ENCODE measurements at places on chromosomes 1 and 21.

DNA sequence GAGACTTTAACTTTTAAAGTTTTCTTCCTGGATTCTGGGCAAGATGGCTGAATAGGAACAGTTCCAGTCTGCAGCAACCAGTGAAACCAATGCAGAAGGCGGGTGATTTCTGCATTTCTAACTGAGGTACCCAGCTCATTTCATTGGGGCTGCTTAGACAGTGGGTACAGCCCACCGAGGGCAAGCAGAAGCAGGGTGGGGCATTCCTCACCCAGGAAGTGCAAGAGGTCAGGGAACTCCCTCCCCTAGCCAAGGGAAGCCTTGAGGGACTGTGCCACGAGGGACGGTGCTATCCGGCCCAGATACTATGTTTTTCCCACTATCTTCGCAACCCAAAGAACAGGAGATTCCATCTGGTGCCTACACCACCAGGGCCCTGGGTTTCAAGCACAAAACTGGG lies 121.0 kb downstream of the VAV3 start:
- DNase-seq = no peak

DNA sequence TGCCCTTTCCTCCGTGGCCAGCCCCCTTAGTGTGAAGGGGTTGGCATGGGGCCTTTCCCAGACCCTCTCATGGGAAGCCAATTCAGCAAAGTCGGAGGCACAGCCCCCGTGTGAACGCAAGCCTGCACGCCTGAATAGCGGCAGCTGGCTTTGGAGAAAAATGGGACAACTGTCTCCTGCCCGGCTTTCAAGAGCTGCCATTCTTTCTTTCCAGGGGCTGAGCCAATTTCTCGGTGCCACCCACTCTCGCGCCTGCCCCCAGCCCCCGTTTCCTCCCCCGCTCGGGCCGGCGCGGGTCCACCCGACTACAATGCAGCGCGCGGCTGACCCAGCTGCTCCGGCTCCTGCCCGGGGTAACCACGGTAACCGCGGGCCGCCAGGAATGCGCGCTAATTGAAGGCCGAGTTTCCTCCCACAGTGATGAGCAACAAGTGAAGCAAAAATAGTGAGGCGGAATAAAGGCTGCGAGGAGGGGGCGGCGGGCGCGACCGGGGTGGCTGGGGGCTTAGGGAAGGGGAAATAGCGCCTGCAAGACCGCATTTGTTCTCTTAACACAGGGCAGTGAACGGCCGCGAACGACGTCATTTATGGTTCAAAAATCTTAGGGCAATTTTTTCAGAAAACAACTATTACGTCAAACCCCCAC lies 27.8 kb downstream of the ILDR2 start:
- peak; percentile 41 for DNase-seq

GRCh38 chr1:30318413-30318812 lies 405.0 kb downstream of the MATN1 start:
- DNase-seq = no peak

DNA sequence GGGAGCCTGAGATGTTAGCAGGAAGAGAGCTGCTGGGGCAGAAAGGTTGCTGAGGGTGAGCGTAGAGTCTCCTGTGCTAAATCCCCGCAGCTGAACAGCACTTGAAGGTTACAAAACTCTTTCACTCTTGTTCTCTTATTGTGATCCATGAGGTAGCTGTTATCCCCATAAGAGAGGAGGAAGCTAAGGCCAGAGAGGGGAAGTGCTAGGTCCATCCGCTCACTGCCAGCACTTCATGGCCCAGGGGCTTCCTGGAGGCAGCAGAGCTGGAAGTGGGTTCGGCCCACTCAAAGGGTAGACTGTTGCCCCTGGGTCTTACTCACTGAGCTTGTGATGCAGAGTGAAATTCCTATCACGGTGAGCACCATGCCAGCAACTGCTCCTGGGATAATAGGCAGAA lies 5.6 kb downstream of the TMEM234 start:
- DNase-seq = no peak

- no peak for DNase-seq
Measured at GRCh38 chr1:152520561-152521090, 6.3 kb downstream of the CRCT1 start.

DNA sequence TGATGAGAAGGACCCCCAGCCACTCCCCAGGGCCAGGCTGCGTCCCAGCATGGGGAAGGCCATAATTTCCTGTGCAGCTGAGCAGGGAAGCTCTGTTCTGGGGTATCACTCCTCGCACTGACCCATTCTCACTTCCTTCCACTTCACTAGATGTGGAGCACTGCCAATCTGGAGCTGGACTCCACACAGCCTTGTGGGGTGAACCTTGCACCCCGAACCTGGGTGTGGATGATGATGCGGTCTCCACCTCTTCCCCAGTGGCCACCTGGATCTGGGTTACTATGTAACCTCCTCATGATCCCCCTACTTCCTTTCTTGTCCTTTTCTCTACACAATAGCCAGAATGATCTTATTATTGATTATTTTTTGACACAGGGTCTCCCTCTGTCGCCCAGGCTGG lies 36.7 kb downstream of the CTNNBIP1 start:
- no peak for DNase-seq

- DNase-seq = no peak
Measured at GRCh38 chr1:230680300-230681025, 33.5 kb downstream of the AGT start.

GRCh38 chr1:54111624-54112023 lies 41.2 kb downstream of the CDCP2 start:
- no peak for DNase-seq

DNA sequence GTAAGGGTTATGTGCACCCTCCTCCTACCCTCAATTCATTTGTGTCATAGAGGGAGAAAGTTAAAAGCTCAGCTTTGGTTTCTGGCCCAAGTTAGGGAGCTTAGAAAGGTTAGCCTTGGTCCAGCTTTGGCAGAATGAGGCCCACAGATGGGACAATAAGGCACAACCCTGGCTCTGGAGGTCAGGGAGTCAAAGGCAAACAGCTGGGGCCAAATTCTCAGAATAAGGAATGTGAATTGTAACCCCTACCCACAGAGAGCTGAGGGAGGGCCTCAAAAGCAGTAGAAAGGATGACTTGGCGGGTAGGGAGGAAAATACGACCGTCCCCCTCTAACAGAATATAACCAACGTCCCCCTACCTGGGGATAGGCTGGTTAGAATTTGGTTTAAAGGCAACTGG lies 9.0 kb downstream of the CERS2 start:
- no peak for DNase-seq

GRCh38 chr1:244456586-244456985 lies 4.5 kb upstream of the CATSPERE start:
- DNase-seq = no peak

- no peak for DNase-seq
Measured at GRCh38 chr1:206776229-206776628, 3.9 kb upstream of the IL10 start.

DNA sequence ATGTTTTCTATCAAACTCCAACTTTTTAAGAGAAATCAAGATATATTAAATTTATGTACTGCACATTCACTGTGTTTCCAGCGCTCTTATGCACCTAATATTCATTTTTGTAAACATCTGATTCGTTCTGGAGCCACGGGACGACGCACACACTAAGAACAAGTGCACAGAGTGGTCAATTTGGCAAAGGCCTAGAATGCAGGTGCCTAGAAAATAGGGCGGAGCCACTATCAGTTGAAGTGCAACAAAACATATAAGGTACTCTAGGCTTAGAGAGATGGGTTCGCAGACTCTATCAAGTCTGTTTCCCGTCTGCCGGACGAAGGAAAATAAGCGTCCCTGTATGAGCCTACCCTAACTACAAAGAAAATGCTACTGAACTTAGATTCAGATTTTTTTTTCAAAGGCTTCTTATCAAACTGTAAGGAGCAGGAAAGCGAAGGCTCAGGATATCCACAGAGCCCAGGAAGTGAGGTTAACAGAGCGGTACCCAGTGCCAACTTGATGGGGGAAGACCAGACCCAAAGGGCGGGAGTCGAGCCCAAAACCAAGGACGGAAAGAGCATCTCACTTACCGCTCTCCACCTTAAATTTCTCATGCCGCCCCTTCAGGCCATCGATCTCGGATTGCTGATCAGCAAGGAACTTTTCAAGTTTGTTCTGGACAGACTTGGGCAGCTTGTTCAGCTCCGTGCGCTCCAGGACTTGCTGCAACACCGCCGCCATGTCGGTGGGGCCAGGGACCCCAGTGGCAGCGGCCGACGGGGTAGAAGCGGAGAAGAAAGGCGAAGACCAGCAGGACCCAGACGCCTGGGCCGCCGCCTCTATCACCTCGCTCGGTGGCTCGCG lies 526 bp downstream of the TPR start:
- peak; percentile 47 for DNase-seq

DNA sequence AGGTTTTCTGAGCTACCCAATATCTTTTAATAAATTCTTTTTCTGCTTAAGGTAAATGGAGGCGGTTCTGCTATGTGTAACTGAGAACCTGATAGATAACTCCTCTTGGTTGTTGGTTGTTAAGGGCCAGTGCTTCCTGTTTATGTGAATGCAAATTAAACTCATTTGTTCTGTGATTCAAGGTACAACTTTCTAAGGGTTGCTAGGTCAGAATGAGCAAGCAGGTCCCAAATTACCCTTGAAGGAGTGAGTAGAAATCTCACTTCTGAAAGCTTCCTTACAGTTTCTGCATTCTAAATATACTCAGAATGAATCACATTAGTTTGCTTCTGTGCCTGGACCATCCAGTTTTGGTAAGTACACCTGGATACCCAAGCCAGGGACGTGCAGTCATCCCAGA lies 15.5 kb upstream of the FAM78B start:
- no peak for DNase-seq

DNA sequence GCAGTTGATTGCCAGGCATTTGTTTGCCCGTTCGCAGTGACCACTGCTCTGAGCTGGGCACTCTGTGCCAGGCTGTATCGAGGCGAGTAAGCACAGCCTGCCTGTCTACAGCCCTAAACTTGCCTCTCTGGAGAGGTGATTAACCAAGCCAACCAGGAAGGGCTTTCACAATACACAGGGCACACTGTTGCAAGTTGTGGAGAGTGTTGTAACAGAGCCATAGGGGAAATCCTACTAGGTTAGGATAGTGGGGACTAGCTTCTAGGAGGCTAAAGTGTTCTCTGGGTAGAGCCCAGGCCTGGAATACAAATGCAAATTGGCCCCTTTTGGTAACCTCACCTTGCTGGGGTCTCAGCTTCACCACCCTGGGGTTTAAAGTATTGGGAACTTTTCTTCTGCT lies 23.8 kb downstream of the PRDM2 start:
- DNase-seq = no peak

GRCh38 chr1:12161324-12161661 lies 5.5 kb upstream of the TNFRSF1B start:
- no peak for DNase-seq

- DNase-seq = no peak
Measured at GRCh38 chr1:206526064-206526911, 19.0 kb downstream of the RASSF5 start.

DNA sequence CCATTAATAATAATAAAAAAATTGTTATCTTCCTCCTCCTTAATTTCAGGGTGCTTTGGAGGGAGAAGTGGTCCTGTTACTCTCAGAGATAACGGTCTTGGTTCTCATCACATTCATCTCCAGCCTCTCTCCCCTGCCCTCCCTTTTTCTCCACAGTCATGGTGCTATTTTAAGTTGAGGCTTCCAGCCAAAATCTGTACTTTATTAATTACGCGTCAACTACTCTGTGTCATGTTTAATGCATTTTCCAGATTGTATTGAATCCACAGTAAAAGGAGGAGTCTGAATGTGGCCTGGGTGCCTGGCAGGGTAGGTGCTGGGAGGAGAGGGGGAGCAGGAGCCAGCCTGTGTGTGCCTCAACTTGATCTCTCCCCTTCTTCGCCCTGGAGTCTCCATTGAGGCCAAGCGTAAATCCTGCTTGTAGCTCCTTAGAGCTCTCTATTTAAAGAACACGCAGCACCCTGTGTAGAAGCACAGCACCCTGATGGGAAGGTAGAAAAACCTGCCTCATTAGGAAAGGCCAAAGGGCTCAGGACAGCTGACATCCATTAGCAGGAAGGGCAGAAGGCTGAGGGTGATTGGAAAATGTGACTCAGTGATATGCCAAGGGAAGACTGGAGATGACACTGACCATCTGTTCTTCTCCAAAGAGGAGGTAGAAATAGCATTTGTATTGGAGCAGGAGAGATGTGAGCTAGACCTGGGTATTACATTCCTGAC lies 82.4 kb downstream of the PLXNA2 start:
- no peak for DNase-seq

- DNase-seq = no peak
Measured at GRCh38 chr1:213138892-213139291, 87.9 kb downstream of the RPS6KC1 start.

- DNase-seq = no peak
Measured at GRCh38 chr1:83086346-83086745, 912.6 kb downstream of the TTLL7 start.

GRCh38 chr21:38440746-38441145 lies 57.5 kb downstream of the ERG start:
- no peak for DNase-seq

DNA sequence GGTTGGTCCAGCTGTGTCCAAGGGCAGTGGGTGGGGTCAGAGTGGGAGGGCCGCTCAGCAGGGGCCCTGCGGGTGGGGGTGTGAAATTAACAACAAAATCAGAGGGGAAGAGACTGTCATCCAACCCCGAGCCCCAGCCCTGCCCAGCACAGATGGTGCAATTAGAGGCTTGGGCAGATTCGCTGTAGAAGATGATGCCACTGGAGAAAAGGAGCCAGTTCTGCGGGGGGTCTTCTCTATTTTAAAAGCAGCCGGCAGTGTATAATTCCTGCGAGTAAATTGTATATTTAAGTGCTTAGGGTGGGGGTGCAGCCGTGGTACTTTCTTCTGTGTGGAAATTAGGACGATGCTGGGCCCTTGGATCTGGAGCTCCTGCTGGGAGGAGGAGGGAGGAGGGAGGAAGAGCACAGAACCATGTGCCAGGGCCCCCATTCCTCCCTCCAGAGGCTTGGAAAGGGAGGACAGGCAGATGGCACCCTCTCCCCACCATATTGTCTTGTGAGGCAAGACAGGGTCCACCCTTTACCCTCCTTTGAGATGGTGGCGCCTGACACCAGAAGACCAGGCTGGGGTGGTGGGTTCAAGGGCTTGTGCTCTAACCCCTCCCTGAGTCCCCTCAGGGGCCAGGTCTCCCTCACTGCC lies 89.2 kb downstream of the ACTL8 start:
- DNase-seq = no peak

- peak; percentile 87 for DNase-seq
Measured at GRCh38 chr1:109532365-109533136, 7.1 kb upstream of the GPR61 start.

DNA sequence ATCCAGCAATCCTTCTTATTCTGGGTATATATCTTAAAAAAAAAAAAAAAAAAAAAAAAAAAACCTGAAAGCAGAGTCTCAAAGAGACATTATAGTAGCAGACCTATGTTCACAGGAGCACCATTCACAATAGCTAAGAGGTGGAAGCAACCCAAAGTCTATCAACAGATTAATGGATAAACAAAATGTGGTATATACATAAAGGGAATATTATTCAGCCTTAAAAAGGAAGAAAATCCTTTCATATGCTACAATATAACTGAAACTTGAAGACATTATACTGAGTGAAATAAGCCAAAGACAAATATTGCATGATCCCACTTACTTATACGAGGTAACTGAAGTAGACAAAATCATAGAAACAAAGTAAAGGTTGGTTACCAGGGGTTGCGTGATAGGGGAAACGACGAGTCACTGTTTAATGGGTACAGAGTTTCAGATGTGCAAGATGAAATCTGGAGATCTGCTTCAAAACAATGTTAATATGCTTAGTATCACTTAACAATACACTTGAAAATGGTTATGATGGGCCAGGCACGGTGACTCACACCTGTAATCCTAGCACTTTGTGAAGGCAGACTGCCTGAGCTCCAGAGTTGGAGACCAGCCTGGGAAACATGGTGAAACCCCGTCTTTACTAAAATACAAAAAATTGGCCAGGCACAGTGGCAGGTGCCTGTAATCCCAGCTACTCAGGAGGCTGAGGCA lies 29.5 kb downstream of the PIK3R3 start:
- DNase-seq = no peak
